MM.1S (cell line): ENCODE measurements at places on chromosomes 7 and 10.

GRCh38 chr10:99521765-99522469, 10.8 kb upstream of the NKX2-3 start:
- no peak for DNase-seq

GRCh38 chr10:133275684-133276092, 980 bp downstream of the ADAM8 start:
- DNase-seq = peak; percentile 68

GRCh38 chr7:155555116-155555695, 8.8 kb upstream of the CNPY1 start:
- no peak for DNase-seq

GRCh38 chr7:84137812-84138211, 56.8 kb downstream of the SEMA3A start:
- no peak for DNase-seq

DNA sequence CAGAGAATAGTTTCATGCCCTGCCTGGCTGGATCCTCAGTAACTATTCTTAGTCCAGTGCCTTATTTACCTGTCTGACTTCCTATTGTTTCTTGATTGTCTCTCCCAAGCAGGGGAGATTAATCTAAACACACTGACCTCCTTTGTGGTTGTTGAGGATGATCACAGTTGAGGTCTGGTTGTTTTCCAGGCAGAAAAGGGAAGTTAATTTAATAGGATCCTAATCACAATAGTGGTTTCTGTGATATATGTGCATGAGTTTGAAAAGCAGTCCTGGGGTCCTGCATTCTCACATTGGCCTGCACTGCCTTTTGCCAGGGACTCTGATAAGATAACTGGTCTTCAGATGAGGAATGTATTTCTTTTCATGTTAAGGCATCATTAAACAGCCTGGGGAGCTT, 130.1 kb downstream of the SND1 start:
- DNase-seq = no peak

- peak; percentile 82 for DNase-seq
Observed at GRCh38 chr10:70815504-70816219, at the start of gene SGPL1. SGPL1 (plus strand) TSS chr10:70815948; CDS start chr10:70816854, 906 bp downstream.

DNA sequence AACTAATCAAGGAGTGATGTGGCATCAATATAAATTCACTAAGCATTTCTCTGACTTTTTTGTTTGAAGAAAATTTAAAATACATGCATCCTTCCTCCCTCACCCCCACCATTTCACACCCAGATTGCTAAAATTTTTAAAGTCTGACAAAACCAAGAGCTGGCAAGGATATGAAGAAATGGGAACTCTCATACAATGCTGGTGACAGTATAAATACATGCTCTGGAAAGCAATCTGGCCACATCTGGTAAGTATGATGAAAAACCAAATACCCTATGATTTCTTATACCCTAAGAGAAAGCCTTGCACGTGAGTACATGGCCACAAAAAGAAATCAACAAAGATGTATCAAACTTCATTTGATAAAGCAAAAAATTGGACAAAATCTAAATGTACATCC, 31.2 kb downstream of the P4HA1 start:
- no peak for DNase-seq

- DNase-seq = no peak
Observed at GRCh38 chr10:10007957-10008356, 1009.7 kb upstream of the CELF2 start.
